ENCODE measurements at places on chromosomes 3 and 15.

DNA sequence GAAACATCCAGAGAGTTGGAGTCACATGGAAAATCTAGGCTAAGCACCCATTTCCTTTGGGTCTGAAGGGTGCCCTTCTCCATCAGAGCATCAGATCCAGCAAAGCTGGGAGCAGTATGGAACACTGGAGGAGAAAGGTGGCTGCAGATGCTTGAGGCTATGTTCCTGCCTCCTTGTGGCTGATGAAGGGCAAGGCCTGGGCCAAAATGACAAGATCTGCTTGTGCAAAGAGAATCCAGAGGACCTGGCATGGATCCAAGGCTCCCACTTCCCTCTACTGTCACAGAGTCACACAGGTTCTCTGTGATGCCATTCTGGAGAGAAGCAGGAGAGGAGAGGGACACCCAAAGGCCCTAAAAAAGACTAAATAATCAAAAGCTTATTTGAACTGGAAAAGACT lies 9.2 kb upstream of the ATP8B4 start:
- H3K27me3 ChIP-seq, result no peaks in the 10 kb centered on the region
- no peak overlapping the region for H3K27ac ChIP-seq
- no peak overlapping the region for H3K4me3 ChIP-seq

- DNase-seq, result no peak
- H3K27ac ChIP-seq, result no peak overlapping the region
- H3K36me3 ChIP-seq, result peaks cover 10% of the 10 kb centered on the region
- H3K4me1 ChIP-seq, result peaks cover 45% of the 10 kb centered on the region
- no peak overlapping the region for H3K4me3 ChIP-seq
These were observed 204.5 kb downstream of the AKAP13 start for GRCh38 chr15:85584872-85585271.

DNA sequence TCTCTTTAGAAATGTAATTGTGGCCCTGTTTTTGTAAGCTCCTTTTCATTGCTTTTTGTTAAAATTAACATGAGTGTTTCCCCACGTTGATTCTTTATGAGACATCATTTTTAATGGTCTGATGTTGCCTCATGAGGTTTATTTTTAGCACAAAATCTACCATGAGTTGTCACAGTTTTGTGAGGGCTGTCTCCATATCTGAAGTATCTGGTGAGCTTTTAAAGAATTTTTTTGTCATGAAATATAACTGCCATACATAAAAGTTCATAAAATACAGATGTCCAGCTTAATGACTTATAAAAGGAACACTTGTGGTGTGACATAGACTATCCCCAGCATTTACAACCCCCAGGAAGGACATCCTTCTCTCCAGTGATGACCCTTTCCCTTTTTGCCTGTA lies 34.3 kb upstream of the CEMIP start:
- H3K27ac ChIP-seq, result no peak overlapping the region
- no peaks in the 10 kb centered on the region for H3K27me3 ChIP-seq
- peak; percentile 26 for DNase-seq
- no peaks in the 10 kb centered on the region for H3K4me1 ChIP-seq
- H3K36me3 ChIP-seq, result no peaks in the 10 kb centered on the region

- no peak for DNase-seq
- H3K4me3 ChIP-seq, result peak within 1 kb of the TSS; percentile 27
- no peaks in the 10 kb centered on the region for H3K36me3 ChIP-seq
- no peak within 1 kb of the TSS for H3K27ac ChIP-seq
- H3K27me3 ChIP-seq, result peaks cover 45% of the 10 kb centered on the region
- H3K4me1 ChIP-seq, result no peaks in the 10 kb centered on the region
These were observed at the start of gene UNC13C for GRCh38 chr15:53978253-53978906. TSS of gene UNC13C (plus strand) at chr15:53978441. CDS start at chr15:54012904, 34,463 bp downstream.

- DNase-seq, result no peak
- no peak overlapping the region for H3K4me3 ChIP-seq
- no peak overlapping the region for H3K27ac ChIP-seq
- no peaks in the 10 kb centered on the region for H3K27me3 ChIP-seq
- no peaks in the 10 kb centered on the region for H3K4me1 ChIP-seq
- H3K36me3 ChIP-seq, result no peaks in the 10 kb centered on the region
These were observed 490.0 kb downstream of the EDEM1 start for GRCh38 chr3:5677555-5677954.

- DNase-seq, result no peak
- H3K4me3 ChIP-seq, result no peak overlapping the region
- H3K27ac ChIP-seq, result no peak overlapping the region
- H3K27me3 ChIP-seq, result no peaks in the 10 kb centered on the region
- no peaks in the 10 kb centered on the region for H3K4me1 ChIP-seq
These were observed 839.8 kb upstream of the ALCAM start for GRCh38 chr3:104526901-104527401.

DNA sequence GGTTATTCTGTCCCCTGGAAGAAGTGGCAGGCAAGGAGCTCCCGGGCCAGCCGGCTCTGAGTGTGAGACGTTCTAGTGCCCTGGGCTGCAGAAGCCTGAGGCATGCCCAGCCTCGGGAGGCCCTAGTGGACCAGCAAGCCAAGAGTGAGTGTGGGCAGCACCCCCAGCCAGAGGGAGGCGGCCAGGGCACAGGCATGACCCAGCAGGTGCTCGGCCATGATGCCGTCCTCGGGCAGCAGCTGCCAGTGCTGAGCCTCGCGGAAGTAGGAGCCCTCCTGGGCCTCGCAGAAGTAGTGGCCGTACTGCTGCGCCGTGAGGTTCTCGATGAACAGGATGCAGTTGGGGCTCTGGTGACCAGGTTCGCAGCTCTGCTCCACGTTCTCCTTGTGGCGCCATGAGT lies 23.3 kb downstream of the SEMA7A start:
- H3K4me3 ChIP-seq, result no peak overlapping the region
- no peak overlapping the region for H3K27ac ChIP-seq
- H3K4me1 ChIP-seq, result no peaks in the 10 kb centered on the region
- no peaks in the 10 kb centered on the region for H3K27me3 ChIP-seq
- H3K36me3 ChIP-seq, result no peaks in the 10 kb centered on the region

DNA sequence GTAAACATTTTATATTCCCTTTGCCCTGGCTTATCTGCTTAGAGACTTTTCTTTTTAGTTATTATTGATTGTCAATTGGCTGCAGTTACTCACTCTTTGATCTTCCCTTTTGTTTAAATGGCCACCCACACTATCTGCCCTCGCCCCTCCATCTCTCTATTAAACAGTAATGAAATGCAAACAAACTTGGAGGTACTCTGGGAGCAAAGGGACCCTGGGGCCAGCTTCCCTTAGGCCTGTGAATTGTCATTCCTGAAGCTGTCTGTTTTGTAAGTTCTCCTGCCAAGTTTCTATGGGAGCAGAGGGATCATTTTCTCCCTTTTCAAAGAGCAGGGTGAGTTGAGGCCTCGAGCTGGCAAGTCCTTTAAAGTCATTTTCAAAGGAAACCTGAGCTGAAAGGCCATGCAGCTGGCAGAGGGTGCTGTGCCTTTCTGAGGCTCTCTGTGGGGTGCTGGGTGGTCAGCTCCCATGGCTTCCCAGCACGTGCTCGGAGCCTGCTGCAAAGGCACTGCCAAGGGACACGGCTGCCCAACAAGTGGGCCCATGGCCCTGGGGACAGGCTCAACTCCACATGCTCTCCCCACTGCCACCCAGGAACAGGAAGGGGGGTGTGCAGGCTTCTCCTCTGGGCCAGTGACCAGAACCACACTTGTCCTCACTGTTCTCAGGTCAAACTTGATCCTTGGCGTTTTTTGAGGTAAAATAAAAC lies 17.4 kb upstream of the RTP2 start:
- no peaks in the 10 kb centered on the region for H3K4me1 ChIP-seq
- DNase-seq, result no peak
- H3K4me3 ChIP-seq, result no peak overlapping the region
- no peak overlapping the region for H3K27ac ChIP-seq
- no peaks in the 10 kb centered on the region for H3K27me3 ChIP-seq

DNA sequence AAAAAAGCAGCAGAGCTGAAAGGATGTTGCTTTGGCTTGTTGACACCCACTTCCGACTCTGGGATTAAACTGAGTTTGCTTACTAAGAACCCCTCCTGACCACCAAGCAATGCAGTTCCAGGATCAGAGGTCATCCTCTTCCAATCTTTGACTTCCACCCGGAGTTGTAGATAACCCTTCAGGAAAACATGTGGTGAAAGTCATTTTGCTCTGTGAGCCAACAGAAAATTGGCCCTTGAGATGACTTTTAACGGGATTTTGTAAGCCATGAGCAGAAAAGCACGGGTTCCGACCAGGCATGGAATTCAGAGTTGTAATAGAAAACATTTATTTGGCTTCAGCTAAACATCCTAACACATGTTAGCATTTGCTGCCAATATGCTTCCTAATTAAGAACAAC lies 171.6 kb upstream of the NR2F2 start:
- no peak overlapping the region for H3K4me3 ChIP-seq
- H3K4me1 ChIP-seq, result no peaks in the 10 kb centered on the region
- no peak overlapping the region for H3K27ac ChIP-seq
- no peaks in the 10 kb centered on the region for H3K36me3 ChIP-seq

DNA sequence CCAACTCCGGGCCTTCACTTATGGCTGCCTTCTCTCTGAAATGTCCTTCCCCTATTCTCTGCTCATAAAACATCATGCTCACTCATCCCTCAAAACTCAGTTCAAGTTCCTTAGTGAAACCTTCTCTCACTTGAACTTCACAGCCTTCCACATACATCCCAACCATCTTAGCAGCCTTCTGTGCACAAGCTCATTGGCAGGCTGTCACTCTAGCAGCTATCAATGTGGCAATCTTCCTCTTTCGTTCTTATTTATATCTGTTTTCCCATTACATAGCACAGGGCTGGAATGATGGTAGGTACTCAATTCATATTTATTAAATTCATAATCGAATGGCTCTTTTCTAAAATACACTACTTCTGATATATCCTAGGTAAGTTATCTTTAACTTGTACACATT lies 66.4 kb upstream of the MCTP2 start:
- peaks cover 4% of the 10 kb centered on the region for H3K27me3 ChIP-seq
- no peak overlapping the region for H3K4me3 ChIP-seq
- DNase-seq, result no peak
- no peaks in the 10 kb centered on the region for H3K36me3 ChIP-seq
- no peak overlapping the region for H3K27ac ChIP-seq

- DNase-seq, result no peak
- H3K27ac ChIP-seq, result no peak overlapping the region
- H3K36me3 ChIP-seq, result no peaks in the 10 kb centered on the region
- no peaks in the 10 kb centered on the region for H3K4me1 ChIP-seq
- H3K4me3 ChIP-seq, result no peak overlapping the region
- H3K27me3 ChIP-seq, result no peaks in the 10 kb centered on the region
These were observed 153.7 kb upstream of the MEF2A start for GRCh38 chr15:99412082-99412481.

GRCh38 chr3:47979070-47979469 lies 37.1 kb downstream of the MAP4 start:
- H3K4me1 ChIP-seq, result no peaks in the 10 kb centered on the region
- no peaks in the 10 kb centered on the region for H3K36me3 ChIP-seq
- DNase-seq, result no peak
- H3K27me3 ChIP-seq, result no peaks in the 10 kb centered on the region
- H3K27ac ChIP-seq, result no peak overlapping the region

- H3K4me1 ChIP-seq, result no peaks in the 10 kb centered on the region
- no peak within 1 kb of the TSS for H3K27ac ChIP-seq
- DNase-seq, result peak; percentile 27
These were observed at the start of gene PCOLCE2 for GRCh38 chr3:142888481-142889211. TSS of gene PCOLCE2 (minus strand) at chr3:142889083. CDS start at chr3:142888896, 187 bp downstream.

GRCh38 chr3:48716508-48716981 lies 476 bp downstream of the IP6K2 start:
- H3K4me1 ChIP-seq, result peaks cover 8% of the 10 kb centered on the region
- H3K4me3 ChIP-seq, result peak overlapping the region; percentile 93
- no peaks in the 10 kb centered on the region for H3K27me3 ChIP-seq
- DNase-seq, result no peak
- H3K36me3 ChIP-seq, result peaks cover 11% of the 10 kb centered on the region
- peak overlapping the region; percentile 96 for H3K27ac ChIP-seq

DNA sequence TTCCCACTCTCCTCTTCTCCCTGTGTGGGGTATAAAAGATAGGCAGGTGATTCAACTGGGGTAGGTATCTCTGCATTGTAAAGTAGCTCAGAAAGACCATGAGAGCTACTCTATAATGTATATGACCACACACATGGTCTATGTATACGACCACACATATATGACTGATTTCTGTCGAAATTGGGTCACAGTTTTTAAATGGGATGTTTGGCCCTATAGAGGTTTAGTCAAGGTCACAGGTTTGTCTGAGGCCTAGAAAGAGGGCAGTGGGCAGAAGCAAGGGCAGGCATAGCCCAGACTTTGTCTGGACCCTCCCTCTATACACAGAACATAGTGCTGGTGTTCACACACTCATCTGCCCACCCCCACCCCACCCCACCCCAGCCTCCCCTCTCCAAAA lies 4.4 kb downstream of the LAMP3 start:
- H3K36me3 ChIP-seq, result no peaks in the 10 kb centered on the region
- H3K27ac ChIP-seq, result no peak overlapping the region
- peaks cover 3% of the 10 kb centered on the region for H3K4me1 ChIP-seq
- H3K27me3 ChIP-seq, result peaks cover 26% of the 10 kb centered on the region
- H3K4me3 ChIP-seq, result no peak overlapping the region

GRCh38 chr15:51904931-51905330 lies 66.6 kb downstream of the LEO1 start:
- H3K4me1 ChIP-seq, result no peaks in the 10 kb centered on the region
- no peaks in the 10 kb centered on the region for H3K27me3 ChIP-seq
- no peak for DNase-seq
- H3K36me3 ChIP-seq, result peaks cover 28% of the 10 kb centered on the region
- peak overlapping the region; percentile 14 for H3K27ac ChIP-seq
- H3K4me3 ChIP-seq, result no peak overlapping the region

- no peak for DNase-seq
- no peaks in the 10 kb centered on the region for H3K27me3 ChIP-seq
- no peaks in the 10 kb centered on the region for H3K36me3 ChIP-seq
These were observed 36.3 kb upstream of the HERC1 start for GRCh38 chr15:63870043-63870394.

DNA sequence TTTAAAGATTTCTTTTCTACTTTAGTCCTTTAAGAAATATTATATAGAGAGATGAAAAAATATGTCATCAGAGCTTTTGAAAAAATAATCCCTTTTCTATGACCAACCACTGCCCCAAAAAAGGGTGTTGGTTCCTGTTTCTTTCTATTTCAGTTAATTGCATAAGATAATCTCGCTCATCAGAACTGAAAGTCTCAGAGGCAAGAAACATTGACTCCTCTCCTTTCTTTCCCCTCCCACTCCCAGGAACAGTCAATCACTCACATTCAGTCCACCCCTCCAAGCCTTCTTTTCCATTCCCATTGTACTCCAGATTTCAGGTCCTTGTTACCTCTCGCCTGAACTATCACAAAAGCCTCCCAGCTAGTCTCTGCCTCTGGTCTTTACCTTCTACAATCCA lies 153.7 kb upstream of the ABI3BP start:
- H3K27me3 ChIP-seq, result no peaks in the 10 kb centered on the region
- H3K27ac ChIP-seq, result no peak overlapping the region
- H3K4me1 ChIP-seq, result no peaks in the 10 kb centered on the region
- H3K36me3 ChIP-seq, result no peaks in the 10 kb centered on the region
- DNase-seq, result no peak

DNA sequence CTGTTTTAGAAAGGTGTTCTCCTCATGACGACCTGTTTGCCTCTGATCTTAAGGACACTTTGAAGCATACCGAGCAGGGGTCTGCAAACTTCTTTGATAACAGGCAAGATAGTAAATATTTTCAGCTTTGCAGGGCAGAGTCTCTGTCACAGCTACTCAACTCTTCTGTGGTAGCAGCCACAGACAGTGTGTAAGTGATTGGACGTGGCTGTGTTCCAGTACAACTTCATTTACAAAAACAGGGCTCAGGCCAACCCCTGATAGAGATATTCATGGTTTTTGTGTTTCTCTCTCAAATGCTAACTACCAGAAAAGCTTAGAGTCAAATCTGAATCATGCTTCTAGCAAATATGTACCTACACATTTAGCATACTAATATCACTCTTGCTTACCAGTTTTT lies 51.5 kb downstream of the TGFBR2 start:
- H3K27ac ChIP-seq, result peak overlapping the region; percentile 57
- H3K4me3 ChIP-seq, result no peak overlapping the region
- no peaks in the 10 kb centered on the region for H3K36me3 ChIP-seq
- no peaks in the 10 kb centered on the region for H3K27me3 ChIP-seq
- no peak for DNase-seq
